ENCODE measurements at places on chromosomes 3 and 15.

DNA sequence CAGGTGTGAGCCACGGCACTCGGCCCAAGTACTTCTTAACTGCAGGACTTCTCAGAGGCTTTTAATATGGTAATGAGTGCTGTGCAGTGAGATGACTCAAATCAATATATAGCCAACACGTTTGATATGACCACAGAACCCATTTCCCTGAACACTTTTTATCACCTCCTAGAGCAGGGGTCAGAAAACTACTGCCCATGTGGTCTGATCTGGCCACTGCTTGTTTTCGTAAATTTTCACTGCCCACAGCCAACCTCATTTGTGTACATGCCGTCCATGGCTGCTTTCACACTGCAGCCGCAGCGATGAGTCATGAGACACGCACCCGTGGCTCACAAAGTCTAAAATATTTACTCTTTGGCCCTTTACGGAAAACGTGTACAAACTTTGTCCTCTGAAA is 179.2 kb downstream of the RORA start:
- DNase-seq = no peak

- DNase-seq = peak; percentile 84
Observed at GRCh38 chr15:85592148-85592547, 202.6 kb downstream of the KLHL25 start.

- no peak for DNase-seq
Observed at GRCh38 chr3:147529551-147529950, 120.4 kb downstream of the ZIC1 start.

- peak; percentile 65 for DNase-seq
Observed at GRCh38 chr3:88195951-88196434, 46.2 kb downstream of the C3orf38 start.

DNA sequence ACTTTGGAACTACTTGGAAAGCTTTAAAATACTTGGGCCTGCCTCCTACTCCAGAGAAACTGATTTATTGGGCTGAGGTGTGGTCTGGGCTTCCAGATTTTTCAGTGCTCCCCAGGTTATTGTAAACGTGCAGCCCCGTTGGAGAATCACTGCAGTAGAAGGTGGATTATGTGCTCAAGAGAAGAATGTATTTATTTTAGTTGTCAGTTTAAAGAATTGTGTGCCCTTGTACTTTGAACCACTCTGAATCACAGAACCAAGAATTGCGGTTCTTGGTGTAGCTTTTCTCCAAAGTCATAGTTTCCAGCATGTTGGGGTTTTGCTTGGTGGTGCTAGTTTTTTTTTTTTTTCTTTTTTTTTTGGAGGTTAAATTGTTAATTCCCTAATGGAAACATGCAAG is 1.6 kb downstream of the TATDN2 start:
- no peak for DNase-seq

DNA sequence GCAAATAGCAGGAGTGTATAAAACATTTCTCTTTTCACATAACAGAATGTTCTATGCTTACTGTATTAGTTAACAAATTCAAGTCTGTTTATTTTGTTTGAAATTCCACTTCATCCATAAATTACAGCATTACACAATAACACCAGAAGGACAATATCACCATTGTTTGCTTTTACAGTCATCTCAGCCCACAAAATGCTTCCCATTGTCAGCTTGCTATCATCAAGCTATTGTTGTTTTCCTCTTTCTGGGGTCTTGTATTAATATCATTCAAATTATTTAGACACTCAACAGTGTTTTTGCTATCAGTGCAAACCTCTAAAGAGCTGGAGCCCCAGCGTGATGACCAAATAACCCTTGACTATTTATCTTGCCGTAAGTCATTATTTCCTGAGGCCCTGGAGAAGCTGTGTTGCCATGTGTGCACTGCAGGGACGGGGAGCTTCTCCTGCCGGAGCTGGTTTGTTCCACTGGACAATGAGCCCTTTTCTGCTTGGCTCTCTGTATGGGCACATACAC is 1.1 kb downstream of the SAMMSON start:
- no peak for DNase-seq

GRCh38 chr3:74027121-74027520 is 402.4 kb upstream of the PDZRN3 start:
- no peak for DNase-seq

DNA sequence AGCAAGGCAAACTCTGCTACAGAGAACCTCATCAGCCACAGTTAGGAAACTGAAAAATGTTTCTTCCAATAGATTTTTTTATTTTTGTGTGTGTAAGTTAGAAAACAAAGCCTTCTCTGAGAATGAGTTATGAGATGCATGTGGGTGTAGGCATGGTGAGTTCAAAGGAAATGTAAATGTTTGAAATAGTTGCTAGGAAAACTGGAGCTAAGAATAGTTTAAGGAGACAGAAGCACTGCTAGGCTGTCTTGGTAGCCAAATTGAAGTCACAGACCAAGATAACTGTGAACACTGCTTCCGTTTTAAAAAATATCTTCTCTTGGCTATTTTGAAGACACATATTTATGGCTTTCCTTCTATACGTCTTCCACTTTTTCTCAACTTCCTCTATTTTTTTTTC is 1501.2 kb upstream of the CADM2 start:
- DNase-seq = peak; percentile 0

- no peak for DNase-seq
Observed at GRCh38 chr3:107637416-107638183, 114.8 kb downstream of the BBX start.

DNA sequence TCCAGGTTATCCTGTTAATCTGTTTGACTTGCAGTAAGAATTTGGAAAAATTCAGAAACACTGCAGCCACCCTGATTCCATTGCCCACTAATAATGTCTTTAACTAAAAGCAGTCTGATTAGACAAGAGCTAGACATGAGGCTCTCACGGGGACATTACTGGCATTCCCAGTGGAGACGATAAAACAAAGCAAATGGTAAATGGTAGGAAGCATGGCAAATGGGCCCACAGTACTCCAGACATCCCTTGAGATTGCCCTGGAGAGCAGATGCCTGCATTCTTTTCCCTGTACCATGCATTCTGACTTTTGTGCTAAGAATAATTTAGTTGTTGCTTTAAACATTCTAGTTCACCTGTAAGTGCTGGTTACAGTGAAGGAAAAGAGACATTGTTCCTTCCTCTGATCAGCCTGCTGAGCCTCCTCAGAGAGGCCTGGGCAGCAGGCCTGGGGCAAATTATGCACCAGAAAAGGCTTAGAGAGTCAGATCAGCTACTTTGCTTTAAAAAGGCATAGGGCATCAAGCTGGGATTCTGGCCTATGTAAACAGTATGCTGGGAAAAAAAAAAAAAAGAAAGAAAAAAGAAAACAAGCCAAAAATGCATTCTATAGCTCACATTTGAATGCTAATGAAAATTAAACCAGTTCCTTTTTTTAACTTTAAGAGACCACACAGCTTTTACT is 204.6 kb downstream of the GABRG3 start:
- no peak for DNase-seq

GRCh38 chr3:120741837-120742197 is 499 bp downstream of the RABL3 start:
- DNase-seq = peak; percentile 62

DNA sequence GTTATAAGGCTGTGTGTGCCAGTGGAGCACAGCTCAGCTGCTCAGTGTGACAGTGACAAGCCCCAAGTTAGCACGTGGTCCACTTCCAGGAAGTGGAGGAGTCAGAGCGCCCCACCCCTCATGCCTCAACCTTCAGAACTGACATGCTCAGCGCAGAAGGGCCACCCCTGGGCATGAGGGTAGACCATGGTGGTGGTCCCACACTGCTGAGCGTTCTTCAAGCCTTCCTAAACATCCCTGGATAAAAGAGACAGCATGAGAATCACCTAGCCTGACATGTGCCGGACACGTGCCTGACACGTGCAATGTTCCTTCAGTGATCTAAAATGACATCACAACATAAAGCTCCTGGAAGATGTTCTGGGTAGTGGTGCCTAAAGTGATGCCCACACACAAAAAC is 16.8 kb downstream of the ATP10A start:
- DNase-seq = no peak

DNA sequence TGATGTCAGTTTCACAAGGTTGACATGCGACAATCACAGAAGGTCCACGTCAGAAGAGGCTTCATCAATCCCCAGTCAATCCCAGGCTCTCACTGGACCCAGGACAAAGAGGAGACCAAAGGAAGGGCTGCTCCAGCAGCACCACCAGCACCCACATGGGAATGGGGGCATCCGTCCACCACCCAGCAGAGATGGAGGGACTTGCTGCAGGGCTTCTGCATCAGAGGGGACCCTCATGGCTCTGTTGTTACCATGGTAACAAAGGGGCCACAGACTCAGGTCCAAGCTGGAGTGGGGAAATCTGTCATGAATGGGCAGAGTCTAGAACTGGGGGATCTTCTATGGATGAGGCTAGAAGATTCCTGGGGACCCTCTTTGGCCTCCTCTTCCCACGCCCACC is 13.1 kb downstream of the PLA2G4F start:
- DNase-seq = no peak

DNA sequence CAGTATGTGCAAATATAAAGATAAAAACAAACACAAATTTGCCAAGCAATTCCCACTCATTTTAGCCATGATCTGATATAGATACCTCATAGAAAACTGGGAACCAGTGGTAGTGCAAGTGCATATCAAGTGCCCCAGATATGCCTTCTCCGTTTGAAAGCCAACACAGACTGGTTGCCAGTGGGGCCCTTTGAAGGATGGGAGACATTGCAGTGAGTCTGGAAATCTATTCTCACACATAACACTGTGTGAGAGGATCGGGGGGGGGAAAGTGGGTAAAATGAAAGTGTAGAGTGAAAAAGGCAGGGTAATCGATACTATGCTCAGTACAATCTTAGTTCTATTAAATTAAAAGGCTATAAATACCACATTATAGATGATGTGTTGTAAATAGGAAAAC is 83.0 kb downstream of the CBLB start:
- no peak for DNase-seq

DNA sequence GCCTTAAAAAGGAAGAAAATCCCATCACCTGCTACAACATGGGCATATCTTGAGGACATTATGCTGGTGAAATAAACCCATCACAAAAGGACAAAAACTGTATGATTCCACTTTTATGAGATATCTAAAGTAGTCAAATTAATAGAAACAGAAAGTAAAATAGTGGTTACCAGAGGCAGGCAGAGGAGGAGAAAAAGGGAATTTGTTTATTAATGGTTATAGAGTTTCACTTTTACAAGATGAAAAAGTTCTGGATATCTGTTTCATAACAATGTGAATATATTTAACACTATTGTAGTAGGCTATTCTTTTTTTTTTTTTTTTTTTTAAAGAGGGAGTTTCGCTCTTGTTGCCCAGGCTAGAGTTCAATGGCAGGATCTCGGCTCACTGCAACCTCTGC is 40.4 kb downstream of the DPH3 start:
- no peak for DNase-seq

- peak; percentile 21 for DNase-seq
Observed at GRCh38 chr15:77311618-77312398, 108.1 kb downstream of the PEAK1 start.

DNA sequence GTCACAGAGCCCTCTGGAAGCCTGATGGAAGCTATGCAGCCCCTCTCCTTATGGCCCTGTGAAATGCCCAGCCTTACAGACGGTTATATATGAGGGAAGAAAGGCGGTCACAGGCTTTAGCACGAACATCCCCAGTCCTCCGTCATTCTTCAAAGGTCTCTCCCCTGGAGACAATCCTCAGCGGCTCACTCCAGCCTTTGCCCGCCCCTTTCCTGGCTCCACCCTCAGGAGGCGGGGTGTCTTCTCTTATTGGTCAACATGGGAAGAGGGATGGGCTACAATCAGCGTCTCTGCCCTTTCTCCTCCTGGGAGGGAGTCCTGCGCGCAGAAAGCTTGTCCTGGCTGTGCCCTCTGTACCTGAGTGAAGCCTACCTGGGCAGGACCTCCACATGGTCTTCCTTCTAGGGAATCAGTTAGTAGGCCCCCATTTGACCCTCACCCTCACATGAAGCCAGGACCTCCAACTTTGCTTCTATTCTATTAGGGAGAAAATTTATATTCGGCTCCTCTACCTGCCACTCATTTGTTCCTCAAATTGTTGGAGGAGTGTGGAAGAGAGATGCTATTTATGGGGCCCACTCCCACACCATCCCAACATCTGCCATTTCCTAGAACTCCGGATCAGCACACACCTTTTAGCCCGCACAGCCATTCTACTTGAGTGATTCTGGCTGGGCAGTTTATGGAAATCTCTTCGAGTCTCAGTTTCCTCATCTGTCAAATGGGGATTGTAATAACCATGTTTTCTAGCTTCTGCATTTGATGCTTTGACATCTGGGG is 112.9 kb upstream of the SLC6A11 start:
- no peak for DNase-seq

GRCh38 chr3:119796785-119797184 is 14.9 kb downstream of the NR1I2 start:
- DNase-seq = no peak

GRCh38 chr3:23664459-23664858 is 141.3 kb upstream of the UBE2E1 start:
- peak; percentile 58 for DNase-seq

- peak; percentile 15 for DNase-seq
Observed at GRCh38 chr3:37324850-37325321, 150.5 kb upstream of the LRRFIP2 start.

DNA sequence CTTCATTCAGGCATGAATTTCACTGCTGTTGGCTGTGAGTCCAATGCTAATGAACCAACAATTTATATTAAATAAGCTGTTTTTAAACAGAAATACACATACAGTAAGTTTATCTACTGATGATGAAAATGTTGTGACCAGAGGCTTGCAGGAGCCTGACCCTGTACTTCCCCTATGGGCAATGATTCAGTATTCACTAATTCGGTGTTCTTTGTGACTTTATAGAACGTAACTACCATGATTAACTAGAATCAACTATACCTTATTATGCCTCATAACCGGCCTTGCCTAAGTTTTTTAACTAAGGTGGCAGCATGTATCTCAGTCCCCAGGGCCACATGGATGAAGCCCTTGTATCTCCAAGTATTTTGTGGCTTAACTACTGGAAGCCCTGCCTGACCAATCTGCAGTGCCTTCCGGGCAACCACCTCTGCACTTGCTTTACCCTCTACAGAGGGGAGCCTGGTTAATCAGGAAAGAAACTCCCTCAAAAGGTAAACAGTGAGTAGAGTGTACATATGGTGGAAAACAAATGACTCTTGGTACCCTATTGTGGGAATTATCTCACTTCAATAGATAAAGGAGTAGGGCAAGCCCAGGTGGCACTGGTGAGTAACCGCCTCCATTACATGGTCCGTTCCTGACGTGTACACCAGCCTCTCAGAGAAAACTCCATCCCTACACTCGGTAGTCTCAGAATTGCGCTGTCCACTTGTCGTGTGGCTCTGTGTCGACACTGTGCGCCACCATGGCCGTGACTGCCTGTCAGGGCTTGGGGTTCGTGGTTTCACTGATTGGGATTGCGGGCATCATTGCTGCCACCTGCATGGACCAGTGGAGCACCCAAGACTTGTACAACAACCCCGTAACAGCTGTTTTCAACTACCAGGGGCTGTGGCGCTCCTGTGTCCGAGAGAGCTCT is 11.6 kb upstream of the CLDN18 start:
- no peak for DNase-seq
